ENCODE measurements at places on chromosomes 3 and 15. TPM values are rescaled to one million over a fixed set of nuclear protein-coding genes. Genes with fewer than 3 reads are reported as not detected.

DNA sequence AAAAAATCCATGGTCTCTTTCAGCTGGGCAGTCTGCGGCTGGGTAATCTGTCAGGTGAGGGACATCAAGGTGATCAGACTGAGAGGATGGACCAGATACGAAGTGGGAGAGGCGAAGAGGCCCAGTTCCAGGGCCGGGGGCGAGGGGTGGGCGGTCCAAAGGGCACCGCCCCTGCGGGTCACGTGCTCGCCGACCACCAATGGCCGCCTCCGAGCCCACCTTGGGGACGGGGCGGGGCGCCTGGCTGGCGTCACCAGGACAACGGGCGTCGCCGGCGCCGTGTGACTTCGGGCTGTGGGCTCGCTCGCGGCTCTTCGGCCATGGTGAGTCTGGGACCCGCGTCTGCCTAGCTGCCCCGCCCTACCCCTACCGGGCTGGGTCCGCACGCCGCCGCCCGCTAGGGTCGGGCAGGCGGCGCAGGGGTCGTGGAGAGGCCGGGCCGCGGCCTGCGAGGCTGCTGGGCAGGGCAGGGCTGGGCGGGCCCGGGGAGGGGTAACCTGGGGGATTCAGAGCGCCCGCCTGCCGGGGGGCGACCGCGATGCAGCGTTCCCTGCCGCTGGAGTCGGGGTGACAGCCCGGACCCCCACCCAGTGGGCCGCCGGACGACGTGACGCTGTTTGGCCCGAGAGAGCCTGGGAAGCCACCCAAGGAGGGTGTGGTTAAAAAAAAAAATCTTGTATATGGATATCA is at the start of gene FBXL2:
FBXL2 (plus strand) TSS at position 250 of the 690 bp plus-strand sequence; CDS start at position 321, 71 bp downstream.
- peak within 1 kb of the TSS; percentile 94 for H3K4me3 ChIP-seq
- no peaks in the 10 kb centered on the region for H3K4me1 ChIP-seq
- no peaks in the 10 kb centered on the region for H3K27me3 ChIP-seq
- no peaks in the 10 kb centered on the region for H3K36me3 ChIP-seq

GRCh38 chr3:117688583-117688982 is 979.0 kb downstream of the TUSC7 start:
- no peak for DNase-seq
- H3K27me3 ChIP-seq = no peaks in the 10 kb centered on the region
- no peak overlapping the region for H3K27ac ChIP-seq
- H3K4me3 ChIP-seq = no peak overlapping the region
- H3K36me3 ChIP-seq = no peaks in the 10 kb centered on the region

GRCh38 chr3:178777718-178778411 is 241.6 kb downstream of the KCNMB2 start:
- H3K4me3 ChIP-seq = no peak overlapping the region
- no peak overlapping the region for H3K27ac ChIP-seq
- DNase-seq = no peak
- no peaks in the 10 kb centered on the region for H3K36me3 ChIP-seq
- no peaks in the 10 kb centered on the region for H3K27me3 ChIP-seq

GRCh38 chr3:171755015-171755589 is 55.2 kb downstream of the PLD1 start:
- H3K4me1 ChIP-seq = peaks cover 7% of the 10 kb centered on the region
- H3K4me3 ChIP-seq = no peak overlapping the region
- H3K27ac ChIP-seq = no peak overlapping the region
- no peak for DNase-seq

GRCh38 chr3:42749753-42750231 is 23.3 kb downstream of the CCDC13 start:
- H3K36me3 ChIP-seq = no peaks in the 10 kb centered on the region
- H3K4me1 ChIP-seq = no peaks in the 10 kb centered on the region
- no peak overlapping the region for H3K27ac ChIP-seq
- no peaks in the 10 kb centered on the region for H3K27me3 ChIP-seq
- DNase-seq = no peak

GRCh38 chr15:57797568-57798267 is 91.2 kb downstream of the POLR2M start:
- no peak overlapping the region for H3K4me3 ChIP-seq
- H3K36me3 ChIP-seq = no peaks in the 10 kb centered on the region
- no peaks in the 10 kb centered on the region for H3K27me3 ChIP-seq
- H3K4me1 ChIP-seq = no peaks in the 10 kb centered on the region
- DNase-seq = no peak

DNA sequence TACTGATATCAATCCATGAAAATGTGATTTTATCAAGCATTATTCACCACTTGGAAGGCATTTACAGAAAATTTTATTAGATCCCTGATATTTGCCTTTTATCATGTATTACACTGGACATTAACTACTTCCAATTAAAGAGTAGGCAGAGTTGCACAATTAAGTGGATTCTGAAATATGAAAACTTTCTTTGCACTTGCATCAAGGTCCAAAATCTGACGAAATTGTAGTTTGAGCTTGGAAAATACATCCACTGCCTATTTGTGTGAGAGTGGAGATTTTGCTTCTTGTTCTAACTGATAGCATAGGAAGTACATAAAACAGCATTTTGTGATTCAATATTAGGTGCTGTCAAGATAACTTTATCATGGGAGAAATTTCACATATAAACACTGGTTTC is 49.6 kb upstream of the SLC12A8 start:
- H3K27ac ChIP-seq = no peak overlapping the region
- H3K36me3 ChIP-seq = no peaks in the 10 kb centered on the region
- DNase-seq = no peak
- no peak overlapping the region for H3K4me3 ChIP-seq

DNA sequence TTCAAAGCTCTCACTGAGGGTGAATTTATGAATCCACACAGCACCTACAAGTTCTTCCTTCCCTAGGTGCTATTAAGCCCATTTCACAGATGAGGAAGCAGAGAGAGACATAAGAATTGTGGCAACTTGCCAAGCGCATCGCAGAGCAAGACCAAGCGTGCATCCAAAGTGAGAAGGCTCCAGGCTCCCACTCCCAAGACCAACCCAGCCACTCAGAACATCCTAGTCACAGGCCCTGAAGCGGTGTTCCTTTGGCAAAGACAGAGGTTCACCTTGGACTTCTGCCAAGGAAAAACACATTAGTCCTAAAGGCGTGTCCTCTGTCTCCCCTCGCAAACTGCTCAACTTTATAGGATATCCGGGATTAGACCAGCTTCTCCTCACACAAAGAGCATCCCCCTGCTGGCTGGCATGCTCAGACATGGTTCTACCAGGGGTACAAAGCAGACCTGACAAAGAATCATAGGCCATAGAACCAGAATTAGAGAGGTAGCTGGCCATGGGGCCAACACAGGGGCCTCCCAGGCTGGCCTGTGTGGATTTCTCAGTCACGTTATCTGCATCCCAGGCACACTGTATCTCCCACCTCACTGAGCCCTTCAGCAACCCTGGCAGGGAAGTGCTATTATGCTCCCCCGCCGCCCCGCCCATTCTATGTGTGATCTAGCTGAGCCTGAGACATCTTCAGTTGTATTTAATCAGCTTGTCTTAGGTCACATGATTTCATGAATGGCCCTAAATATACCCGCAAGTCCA is 160.2 kb downstream of the FOXP1 start:
- H3K27ac ChIP-seq = peak overlapping the region; percentile 22
- H3K27me3 ChIP-seq = no peaks in the 10 kb centered on the region
- no peak overlapping the region for H3K4me3 ChIP-seq
- peaks cover 2% of the 10 kb centered on the region for H3K4me1 ChIP-seq
- H3K36me3 ChIP-seq = no peaks in the 10 kb centered on the region

GRCh38 chr15:82679626-82680199 is 30.0 kb downstream of the AP3B2 start:
- H3K4me3 ChIP-seq = peak overlapping the region; percentile 74
- H3K4me1 ChIP-seq = no peaks in the 10 kb centered on the region
- H3K27me3 ChIP-seq = no peaks in the 10 kb centered on the region
- no peak overlapping the region for H3K27ac ChIP-seq
- no peak for DNase-seq

DNA sequence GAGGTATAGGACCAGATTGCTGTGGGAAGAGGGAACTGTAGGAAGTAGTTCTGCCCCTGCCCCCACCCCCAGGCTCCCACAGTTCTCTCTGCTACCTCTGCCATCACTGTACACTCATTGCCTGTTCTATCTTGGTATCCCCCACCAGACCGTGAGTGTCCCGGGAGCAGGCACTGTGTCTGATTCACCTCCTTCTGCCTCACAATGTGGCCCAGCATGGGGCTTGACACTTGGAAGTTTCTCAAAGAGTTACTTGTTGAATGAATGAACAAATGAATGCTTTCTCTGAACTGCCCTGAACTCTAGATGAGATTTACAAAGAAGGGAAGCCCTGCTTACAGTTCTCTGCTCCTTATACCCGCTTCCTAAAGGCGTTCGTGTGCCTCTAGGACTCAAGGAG is 27.1 kb upstream of the PIK3CB start:
- H3K4me1 ChIP-seq = no peaks in the 10 kb centered on the region
- H3K27ac ChIP-seq = peak overlapping the region; percentile 85
- no peak for DNase-seq
- H3K36me3 ChIP-seq = no peaks in the 10 kb centered on the region

DNA sequence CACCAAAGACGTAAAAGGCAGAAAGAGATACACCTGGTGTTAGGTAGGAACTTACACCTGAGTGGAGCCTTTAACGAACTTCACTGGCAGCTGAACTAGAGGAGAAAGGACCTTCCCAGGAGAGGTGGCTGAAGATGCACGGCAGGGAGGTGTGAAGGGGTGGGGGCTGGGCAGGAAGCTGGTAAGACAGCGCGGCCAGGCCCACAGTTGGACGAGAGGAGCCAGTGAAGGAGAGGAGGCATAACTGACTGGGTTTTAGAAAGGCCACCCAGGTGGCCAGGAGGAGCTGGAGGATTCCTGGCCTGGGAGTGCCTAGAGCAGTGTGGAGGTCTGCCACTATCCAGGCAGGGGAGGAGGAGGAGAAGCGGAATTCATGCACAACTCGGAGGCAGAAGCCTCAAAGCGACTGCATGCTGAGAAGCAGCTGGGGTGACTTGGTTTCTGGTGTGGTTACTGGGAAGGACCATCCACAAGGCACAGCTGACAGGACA is 51.9 kb downstream of the SLC41A3 start:
- H3K4me1 ChIP-seq = no peaks in the 10 kb centered on the region
- DNase-seq = no peak
- no peak overlapping the region for H3K4me3 ChIP-seq
- H3K36me3 ChIP-seq = no peaks in the 10 kb centered on the region
- H3K27me3 ChIP-seq = no peaks in the 10 kb centered on the region

DNA sequence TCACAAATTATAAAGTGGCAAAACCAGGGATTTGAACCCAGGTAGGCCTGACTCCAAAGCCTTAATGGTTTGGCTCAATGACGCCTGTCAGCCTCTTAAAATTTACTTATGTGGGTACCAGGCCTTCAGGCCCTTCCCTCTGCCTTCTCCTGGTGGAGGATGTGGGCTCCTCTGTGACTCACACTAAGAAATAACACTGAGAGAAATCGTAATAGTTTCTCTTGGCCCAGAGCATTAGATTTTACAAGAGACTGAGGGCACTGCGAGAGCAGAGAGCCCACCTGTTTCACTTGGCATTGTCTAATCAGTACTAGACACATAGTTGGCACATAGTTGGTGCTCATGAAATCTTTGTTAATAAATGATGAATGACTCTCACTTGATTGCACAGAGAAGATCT is 505.2 kb downstream of the SHQ1 start:
- H3K27me3 ChIP-seq = no peaks in the 10 kb centered on the region
- no peaks in the 10 kb centered on the region for H3K36me3 ChIP-seq
- no peak overlapping the region for H3K27ac ChIP-seq
- DNase-seq = no peak

- peak overlapping the region; percentile 34 for H3K27ac ChIP-seq
- H3K27me3 ChIP-seq = no peaks in the 10 kb centered on the region
- H3K36me3 ChIP-seq = no peaks in the 10 kb centered on the region
Observed at GRCh38 chr3:28915741-28916500, 364.9 kb upstream of the RBMS3 start.

SNX22 gene
- 0.98 TPM for total RNA-seq

MORC1 gene
- not detected for total RNA-seq

OR5K2 gene
- total RNA-seq = not detected

PP2D1 gene
- total RNA-seq = not detected

ZNF654 gene
- 15.4 TPM for total RNA-seq

SAMMSON gene
- not detected for total RNA-seq

All from breast epithelium (tissue), 4 donors.